ENCODE measurements at places on chromosomes 11 and 22.

DNA sequence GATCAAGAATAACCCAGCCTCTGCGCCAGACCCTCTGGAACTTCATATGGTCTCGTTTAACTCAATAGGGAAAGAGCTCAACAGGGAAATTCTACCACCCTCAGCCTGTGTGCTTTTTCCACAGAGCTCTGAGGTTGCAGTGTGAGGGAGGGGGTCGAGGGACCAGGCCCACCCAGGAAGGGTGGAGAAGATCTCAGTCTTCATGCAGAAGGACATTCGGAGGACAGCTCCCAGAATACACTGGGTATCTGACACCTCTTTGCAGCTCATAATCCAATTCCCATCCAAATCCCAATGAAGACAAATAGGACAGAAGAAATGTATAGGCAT is 56.6 kb downstream of the ST14 start:
- no peak for DNase-seq

DNA sequence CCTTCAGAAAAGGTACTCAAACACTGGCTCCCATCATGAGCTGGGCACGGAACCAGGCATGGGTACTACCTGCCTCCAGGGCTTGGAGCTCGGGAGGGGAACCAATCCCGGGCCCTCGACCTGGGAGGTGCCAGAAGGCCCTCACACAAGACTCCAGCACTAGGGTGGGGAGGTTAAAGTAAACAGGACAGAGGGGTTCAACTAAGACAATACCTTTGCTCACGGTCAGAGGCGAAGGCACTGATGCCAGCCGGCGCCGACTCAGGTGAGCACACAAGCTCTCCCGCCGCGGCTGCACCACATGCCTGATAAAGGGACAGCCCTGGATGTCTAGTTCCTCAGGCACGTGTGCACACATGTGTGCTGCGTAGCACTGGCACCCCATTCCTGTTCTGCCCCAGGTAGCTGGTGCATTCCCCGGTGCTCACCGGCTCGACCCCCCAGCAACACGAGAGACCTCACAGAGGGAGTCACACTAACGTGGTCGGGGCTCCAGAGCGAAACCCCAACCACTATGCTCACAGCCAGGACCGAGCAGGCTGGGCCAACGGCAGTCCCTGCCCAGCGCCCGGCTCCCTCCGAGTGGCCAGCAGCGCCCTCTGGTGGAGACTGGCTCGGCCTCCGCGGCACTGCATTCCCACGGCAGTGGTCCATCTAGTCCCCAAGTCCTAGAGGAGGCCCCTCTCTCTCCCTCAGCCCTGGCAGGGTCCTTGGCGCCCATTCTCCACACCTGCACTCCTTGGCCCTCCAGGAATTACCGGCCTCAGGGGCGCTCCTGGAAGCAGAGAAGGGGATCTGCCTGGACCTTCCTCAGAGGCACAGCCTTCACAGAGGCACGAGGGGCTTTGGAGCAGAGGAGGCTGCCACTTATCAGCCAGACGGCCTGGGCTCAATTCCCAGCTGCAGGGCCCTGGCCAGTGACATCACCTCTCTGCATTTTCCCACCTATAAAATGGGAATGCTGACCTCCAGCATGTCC is 28.8 kb upstream of the MOB2 start:
- peak; percentile 96 for DNase-seq

- DNase-seq = no peak
Measured at GRCh38 chr11:84634309-84634708, 992.8 kb downstream of the DLG2 start.

DNA sequence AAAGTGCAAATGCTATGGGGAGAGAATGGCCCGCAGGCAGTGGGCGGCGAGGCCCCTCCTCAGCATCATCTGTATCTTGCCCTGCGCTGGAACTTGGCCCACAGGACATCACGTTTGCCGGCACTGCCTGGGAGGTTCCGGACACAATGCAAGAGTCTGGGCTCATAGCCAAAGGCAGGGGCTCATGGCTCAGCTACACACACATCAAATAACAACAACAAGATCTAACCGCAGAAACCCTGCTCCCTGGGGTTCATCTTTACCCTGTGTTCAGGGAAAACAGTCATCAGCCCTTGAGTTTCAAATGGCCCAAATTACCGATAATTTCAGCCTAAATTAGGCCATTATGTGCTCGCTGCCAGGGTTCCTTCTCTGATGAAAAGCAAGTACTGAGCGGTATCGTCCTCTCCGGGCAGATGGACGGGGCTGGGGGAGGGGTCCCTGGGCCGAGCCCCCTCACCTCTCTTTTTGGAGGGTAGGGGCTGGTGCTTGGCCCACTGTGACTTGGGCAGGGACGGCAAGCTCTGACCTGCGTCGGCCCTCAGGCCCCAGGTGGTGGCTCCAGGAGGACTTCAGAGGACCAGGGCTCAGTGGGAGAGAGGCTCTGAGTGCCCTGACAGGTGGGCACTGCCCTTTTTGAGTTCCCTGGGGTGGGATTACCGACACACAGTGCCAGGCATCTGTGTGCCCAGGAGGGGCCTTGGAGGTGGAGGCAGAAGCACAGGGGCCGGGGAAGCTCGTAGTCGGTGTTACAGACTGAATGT is 25.0 kb upstream of the GAL start:
- peak; percentile 76 for DNase-seq

DNA sequence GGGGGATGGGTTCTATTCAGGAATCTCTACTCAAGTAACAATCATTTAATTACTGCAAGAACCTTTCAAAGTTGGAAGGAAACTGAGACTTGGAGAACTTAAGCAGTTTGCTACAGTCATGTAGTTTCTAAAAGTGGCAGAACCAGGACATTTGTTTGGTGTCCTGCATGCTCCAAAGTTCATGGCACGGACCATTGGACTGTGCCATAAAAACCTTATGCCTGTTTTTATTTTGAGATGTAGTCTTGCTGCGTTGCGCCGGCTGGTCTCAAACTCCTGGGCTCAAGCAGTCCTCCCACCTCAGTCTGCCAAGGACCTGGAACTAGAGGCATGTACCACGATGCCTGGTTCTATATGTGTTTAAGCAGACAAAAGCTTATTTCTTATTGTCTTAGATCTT is 18.6 kb upstream of the AIFM3 start:
- no peak for DNase-seq

DNA sequence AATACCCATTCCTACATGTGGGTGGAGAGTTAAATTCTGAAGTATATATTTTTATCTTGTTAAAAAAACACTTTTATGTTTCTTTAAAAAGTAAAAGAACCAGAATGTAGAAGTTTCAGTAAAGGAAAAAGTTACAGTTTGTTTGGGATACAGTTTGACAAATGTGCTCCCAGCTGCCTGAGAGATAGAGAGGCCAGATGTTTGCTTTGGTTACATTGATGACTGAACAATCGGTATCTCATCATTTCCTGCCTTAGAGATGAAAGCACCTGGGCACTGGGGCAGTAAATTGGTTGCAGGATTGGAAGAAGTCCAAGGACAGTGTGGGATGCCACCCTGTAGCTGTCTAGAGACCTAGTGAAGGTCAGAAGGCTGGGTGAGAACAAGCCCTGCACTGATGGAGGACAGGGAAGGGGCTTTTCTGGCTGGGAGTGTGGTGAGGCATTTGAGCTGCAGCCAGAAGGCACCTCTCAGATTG is 16.6 kb downstream of the MED15 start:
- DNase-seq = no peak

Measured in frontal cortex (tissue), 4 donors.